Activated CD4-positive, alpha-beta T cell treated with anti-CD3 and anti-CD28 coated beads, Interleukin-10, Interleukin-2, amounts not matched to agents 100 ng/mL and 50 ng/mL, durations not matched to agents 16 hours and 8 hours (primary cell): ENCODE measurements at places on chromosomes 6 and 20.

- peak; percentile 38 for DNase-seq
Observed at GRCh38 chr20:44089987-44090674, 96.9 kb downstream of the JPH2 start.

DNA sequence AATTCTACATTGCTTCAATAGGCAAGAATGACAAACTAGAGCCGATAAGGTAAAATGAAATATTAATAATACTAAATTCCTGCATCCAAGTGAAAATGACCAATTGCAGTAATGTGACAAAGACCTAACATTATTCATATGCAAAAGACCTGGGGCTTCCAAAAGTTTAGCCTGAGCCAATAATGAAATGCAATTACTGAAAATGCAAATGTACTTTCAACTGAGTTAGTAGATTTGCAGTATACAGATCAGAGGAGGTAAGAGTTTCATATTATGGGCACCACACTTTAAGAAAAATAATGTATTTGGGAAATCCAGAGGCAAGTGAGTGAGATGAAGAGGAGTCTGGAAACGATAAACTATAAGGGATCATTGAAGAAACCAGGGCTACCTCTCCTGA is 193.7 kb upstream of the GMDS start:
- DNase-seq, result no peak

GRCh38 chr6:54284161-54284860 is 23.9 kb upstream of the TINAG start:
- no peak for DNase-seq

DNA sequence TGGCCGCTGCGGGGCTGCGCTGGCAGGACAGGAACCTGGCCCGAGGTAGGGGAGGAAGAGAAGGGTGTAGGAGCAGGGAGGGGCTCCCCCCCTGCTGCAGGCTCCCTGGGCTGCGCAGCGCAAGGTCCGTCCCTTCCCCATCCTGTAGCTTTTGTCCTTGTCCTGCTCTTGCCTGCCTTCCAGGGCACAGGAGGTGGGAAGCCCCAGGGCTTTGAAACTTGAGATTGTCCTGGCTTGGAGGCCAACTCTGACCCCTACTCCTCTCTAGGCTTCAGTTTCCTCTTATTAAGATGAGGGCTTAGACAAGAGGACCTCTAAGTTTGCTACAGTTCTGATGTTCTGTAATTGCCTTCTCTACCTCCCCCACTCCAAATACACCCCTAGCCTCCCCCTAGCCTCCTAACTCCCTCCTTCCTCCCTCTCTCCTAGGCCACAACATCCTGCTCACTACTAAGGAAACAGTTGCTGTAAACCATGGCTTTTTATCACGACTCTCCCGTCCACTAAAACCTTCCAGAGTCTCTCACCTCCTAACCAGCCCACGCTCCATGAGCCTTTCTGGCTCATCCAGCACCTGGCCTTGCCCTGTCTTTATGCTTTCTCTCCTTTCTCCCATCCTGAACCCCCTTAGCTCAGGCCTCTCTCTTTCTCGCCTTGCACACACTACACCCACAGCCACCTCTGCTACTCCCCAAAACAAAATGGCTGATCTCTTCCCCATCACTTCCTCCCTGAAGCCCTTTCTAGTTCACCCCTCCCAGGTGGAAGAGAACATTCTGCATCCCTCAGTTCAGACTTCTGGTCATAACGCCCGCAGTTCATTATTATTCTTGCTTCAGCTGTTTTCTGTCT is 10.2 kb downstream of the UNC5CL start:
- DNase-seq, result no peak

GRCh38 chr6:47836639-47837038 is 54.8 kb downstream of the OPN5 start:
- peak; percentile 30 for DNase-seq

DNA sequence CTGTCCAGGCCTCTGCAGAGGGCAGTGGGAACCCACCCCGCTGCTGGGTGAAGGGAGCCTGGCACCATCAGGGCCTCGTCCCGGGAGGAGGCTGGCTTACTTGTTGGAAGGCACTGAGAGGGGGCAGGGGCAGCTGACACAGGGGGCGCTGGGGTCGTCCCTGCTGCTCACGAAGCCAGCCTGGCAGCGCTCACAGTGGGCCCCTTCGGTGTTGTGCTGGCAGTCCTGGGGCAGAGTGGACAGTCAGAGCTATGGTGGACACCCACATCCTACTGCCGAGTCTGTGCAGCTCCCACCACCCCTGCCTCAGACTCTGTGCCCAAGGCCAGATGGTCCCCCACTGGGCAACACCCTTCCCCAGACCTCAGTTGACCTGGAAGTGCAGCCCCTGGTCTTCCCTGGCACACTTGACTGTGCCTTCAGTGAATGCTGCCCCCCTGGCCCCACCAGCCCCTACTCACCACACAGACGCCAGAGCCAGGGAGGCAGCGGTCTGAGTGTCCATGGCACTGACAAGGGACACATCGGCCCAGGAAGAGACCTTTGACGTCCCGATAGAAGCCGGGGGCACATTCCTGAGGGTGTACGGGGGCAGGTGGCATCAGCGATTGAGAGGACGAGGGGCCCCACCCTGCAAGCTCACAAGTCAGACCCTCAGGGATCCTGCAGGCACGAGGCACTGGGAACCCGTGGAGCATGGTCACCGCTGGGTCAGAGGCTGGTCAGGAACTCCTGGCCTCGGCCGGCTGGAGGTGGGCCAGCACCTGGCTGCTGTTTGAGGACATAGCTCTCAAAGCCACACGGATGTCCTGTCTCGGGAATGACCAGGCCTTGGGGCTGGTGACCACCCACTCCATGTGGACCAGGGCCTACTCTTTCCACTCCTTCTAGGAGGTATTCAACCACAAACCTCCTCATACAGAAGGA is 21.4 kb downstream of the ADRM1 start:
- DNase-seq, result no peak

DNA sequence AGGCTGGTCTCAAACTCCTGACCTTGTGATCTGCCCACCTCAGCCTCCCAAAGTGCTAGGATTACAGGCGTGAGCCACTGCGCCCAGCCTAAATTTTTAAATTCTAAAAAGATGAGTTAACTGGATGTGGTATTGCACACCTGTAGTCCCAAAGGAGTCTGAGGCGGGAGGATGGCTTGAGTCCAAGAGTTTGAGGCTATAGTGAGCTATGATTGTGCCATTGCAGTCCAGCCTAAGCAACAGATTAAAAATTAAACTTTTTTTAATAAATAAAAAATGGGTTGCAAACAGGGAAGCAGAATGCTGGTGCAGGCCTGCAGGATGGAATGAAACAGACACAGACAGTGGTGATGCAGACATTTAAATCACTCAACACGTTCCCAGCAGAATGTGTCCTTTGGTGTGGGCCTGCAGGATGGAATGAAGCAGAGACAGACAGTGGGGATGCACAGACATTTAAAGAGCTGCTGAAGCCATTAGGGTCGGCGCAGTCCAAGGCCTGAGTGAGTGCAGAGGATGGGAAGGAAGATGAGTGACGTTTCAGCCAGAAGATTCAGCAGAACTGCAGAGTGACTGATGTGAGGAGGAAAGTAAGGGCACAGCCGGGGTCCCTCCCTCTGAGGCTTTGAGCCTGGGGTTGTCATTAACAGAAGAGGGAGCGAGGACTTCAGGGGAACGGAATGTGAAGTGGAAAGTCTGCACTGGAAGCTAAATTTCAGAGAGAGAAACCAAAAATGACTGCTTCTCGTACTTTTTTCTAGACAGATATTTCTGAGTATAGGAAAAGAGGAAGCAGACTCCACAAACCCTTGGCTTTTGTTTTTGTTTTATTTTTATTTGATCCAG is 117.5 kb downstream of the RIN2 start:
- no peak for DNase-seq

GRCh38 chr6:29694637-29695036 is 13.7 kb upstream of the ZFP57 start:
- DNase-seq, result no peak

DNA sequence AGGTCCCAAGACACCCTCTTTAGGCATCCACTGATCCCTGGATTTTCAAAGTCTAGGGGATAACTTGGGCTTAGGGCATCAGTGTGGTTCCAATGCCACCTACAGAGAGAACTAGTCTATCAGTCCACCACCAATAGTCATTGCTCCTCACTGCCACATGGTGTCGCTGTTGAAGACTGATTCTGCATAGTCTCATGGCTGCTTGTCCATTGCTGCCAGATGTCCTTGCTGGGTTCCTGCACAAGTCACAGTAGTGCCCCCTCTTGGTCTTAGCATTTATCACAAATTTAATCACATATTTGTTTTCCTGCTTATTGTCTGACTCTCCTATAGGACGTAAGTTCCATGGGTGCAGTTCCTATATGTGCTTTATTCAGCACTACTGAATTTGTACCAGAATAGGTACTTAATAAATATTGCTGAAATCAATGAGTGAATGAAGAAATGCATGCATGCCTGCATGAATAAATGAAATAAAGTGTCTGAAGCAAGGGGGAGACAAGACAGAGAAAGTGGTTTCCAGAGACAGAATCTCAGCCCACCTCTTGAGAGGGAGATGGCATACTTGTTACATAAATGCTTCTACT is 45.9 kb upstream of the RALY start:
- peak; percentile 55 for DNase-seq

GRCh38 chr20:63139356-63139755 is 76.6 kb downstream of the YTHDF1 start:
- no peak for DNase-seq

GRCh38 chr20:62633598-62634329 is 8.5 kb upstream of the SLCO4A1 start:
- DNase-seq, result no peak

DNA sequence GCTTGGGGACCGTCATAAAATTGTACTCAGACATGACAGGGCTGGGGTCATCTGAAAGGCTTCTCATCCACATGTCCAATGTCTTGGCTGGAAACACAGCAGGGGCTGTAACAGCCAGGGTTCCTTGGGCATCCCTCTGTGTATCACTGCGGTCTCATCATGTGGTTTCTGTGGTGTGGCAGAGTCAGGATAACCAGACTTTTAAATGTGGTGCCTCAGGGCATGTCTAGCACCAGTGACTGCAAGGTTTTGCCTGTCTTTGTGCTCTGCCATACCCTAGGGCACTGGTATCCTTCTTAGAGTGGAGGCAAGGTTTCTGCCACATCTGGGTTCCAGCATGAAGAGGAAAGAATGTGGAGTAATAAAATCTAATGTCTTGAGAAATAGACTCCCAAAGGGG is 124.2 kb downstream of the PLEKHG1 start:
- no peak for DNase-seq

GRCh38 chr20:8144282-8145245 is 12.5 kb downstream of the PLCB1 start:
- DNase-seq, result no peak

GRCh38 chr20:31972471-31973021 is 4.6 kb downstream of the XKR7 start:
- no peak for DNase-seq

GRCh38 chr6:30447237-30447636 is 42.1 kb upstream of the HLA-E start:
- no peak for DNase-seq

DNA sequence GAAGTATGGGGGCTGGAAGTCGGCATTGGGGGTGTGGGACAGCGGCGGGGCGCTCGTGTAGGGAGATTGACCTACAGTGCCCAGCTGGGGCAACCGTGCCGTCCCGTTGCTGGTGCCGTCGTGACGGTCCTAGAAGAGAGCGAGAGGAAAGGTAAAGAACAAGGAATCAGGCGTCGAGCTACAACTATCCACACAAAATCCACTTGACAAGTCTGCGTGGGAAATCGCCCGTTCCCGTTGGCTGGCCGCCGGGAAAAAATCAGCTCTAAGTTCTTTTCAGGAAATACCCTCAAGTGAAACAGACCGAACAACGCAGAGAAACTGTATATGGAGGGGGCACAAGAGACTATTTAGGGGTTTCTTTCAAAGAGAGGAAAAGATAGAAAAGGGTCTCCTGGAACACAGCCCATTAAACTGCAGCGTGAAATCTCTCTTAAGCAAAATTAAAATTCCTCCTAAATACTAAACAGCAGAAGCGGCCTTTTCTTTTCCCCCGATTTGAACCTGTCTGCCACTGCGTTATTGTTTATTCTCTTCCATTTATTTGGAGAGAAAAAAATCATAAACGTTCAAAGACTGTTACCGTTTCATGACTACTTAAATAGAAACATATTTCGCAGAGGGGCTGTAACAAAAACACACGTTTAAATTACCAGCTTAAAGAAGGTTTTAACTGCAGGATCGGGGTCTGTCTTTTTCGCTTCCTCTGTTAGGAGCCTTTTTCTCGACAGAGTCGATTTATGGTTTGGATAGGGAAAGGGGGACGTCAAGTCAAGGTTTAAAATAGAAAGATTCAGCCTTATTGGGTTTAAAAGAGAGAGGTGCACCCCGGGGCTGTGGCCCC is 4.4 kb downstream of the TFAP2A start:
- no peak for DNase-seq

DNA sequence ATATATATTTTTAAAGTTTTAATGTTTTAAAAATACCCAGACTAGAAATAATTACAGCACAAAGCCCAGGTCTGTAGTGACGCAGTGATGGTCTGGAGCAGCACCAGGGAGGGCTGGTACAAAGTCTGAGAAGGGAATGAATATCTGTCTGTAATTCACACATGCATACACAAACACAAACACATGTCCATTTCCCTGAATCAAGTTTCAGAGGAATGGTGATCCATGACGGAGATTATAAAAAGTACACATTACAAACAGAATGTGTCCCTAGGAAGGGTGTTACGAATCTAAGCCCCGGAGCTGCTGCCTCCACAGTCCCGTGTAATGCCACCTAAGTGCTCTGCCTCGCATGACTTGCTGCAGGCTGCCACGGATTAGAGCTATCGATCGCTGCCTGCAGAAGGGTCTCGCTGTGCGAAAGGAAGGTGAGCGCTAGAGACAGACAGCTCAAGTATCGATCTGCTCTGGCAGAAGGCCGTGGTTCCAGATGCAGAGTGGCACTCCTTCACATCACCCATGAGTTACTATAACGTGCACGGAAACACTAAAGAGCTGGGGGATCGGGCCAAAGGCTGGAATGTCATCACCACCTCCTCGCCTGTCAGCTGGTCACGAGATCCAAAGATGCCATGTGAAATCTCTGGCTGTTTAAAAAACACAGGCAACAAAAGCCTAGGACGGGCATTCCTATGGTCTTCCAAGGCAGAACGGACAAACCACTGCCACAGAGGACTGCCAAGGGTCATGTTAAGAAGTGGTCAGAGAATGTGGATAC is 87.1 kb downstream of the INSM1 start:
- no peak for DNase-seq

DNA sequence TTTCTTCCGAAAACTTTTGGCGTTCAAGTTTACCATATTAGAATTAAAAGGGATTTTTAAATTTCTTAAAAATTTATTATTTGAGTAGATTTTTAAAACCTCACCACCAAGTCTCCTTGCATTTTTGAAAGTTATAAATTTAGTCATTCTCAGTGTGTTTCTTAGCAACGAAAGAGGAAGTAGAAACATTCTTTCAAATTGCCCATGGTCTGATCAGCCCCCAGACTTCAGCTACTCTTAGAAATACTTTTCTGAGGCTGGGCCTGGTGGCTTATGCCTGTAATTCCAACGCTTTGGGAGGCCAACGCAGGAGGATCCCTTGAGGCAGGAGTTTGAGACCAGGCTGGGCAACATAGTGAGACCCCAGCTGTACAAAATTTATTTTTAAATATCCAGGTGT is 15.1 kb upstream of the RTF2 start:
- DNase-seq, result no peak

DNA sequence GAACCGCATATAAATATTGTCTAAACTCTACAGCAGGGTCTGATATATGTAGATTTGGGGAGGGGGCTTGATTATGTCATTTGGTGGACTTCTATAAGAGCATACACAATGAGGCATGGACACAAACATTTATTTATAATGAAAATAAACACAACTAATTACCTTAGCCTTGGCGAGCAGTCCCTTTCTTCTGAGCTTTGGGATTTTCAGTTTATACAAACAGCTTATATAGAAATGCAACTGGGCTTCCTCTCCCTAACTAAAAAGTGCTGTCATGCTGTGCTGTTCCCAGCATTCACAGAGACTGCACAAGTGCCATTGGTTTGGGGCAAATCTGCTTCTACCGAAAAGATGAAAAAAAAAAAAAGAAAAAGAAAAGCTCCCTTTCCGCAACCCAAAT is 69.9 kb downstream of the AKAP12 start:
- no peak for DNase-seq
